ENCODE measurements at places on chromosomes 2 and 18.

- DNase-seq, result peak; percentile 4
Measured at GRCh38 chr2:35035883-35036282, 1319.7 kb upstream of the CRIM1 start.

DNA sequence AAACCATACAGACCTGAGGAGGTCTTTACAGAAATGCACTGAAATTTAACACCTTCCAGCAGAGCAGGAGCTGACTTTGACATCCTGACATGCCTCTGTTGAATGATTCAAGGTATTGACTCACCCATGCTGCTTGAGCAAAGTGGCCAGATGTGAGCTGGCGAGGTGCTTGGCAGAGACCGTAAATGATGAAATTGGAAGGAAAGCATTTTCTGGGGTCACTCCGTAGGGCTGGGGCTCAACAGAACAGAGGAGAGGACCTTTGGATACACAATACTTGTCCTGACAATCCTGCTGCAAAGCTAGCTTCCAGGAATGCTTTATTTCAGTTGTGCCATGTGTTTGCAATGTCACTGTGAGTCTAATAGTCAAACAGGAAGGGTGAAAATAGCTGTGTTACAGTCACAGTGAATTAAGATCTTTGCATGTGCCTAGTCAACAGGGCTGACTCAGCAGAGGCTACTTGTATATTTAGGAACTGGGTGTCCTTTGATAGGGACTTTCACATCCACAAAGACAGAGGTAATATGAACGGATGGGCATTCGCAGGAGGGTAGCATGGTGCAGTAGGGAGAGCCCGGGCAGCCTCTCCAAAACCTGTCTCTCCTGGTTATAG is 31.6 kb upstream of the NCK2 start:
- DNase-seq, result no peak

GRCh38 chr2:11154016-11154922 is 998 bp upstream of the SLC66A3 start:
- DNase-seq, result no peak

DNA sequence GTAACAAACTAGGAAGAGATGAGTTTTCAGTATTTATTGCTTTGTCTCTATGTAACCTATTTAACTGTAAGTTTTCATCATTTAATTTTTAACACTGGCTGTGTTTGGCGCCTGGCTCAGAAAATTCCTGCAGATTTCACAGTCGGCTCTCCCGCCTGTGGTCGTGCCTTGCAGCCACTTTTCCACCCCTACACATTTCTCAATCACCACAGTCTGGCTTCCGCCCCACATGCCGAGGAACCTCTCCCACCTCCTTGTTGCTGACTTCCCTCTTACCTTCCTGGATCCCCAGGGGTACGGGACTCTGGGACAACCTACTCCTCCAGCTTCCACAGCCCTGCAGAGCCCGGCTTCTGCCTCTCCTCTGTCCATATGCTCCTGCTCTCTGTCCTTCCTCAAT is 41.6 kb upstream of the MGAT4A start:
- DNase-seq, result no peak

DNA sequence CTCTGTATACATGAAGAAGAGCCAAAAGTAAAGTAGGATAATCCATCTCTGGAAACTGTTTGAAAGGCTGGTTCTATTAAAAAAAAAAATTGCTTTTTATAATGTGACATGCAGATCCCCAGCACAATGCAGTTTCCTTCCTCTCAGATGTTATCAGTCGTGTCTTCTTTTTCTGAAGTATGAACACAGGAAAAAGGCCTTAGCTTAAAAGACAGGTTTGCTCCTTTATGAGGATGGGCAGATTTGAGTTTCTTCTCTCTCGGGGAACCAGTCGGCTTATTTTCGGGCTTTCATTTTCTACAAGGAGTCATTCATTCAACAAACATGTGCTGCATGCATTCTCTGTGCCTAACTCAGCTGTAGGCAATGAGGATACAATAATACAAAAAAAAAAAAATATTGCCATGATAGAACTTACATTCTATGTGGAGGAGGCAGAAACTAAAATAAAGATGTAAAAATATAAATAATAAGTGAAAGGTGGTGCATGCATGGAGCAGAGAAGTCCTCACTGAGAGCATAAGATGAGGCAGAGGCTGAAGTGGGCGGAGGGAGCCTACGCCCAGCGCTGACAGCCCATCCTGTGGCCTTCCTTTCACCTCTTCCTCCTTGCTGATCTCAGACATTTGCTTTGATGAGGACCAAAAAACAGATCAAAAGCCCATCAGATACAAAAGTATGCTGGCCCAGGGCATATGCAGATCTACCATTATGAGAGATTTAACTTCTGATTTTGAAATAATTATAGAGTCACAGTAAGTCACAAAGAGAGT is at the start of gene CD226:
Gene CD226 (minus strand): TSS at position 513 of the 773 bp plus-strand sequence. CDS start 467 bp downstream, at position 46.
- DNase-seq, result peak; percentile 56

DNA sequence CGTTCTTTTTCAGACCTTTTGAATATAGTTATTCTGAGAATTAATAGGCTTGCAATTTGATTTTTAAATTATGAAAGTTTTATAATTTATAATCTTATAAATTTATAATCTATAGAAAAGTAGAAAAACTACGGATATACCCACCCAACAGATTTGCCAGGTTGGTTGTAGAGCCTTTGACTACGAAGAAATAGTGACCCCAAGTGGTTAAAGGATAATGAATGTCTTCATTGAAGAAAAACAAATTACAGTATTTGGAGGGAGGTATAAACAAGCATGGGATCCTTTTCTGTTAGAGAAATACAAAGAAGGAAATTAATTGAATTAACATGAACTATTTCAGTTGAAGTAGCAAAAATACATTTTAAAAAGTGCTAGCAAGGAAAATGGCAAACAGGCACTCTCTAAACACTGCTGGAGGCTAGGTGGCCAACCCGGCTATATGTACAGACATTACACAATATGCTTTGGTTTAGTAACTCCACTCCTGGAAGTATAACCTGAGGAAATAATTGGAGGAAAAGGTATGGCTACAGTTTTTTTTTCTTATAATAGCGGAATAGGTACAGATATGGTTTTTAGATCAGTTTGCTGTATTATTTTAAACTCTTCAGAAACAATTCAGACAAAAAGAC is 110.9 kb downstream of the MIB1 start:
- peak; percentile 56 for DNase-seq

GRCh38 chr2:176105078-176105729 is 1.9 kb upstream of the HOXD11 start:
- no peak for DNase-seq

DNA sequence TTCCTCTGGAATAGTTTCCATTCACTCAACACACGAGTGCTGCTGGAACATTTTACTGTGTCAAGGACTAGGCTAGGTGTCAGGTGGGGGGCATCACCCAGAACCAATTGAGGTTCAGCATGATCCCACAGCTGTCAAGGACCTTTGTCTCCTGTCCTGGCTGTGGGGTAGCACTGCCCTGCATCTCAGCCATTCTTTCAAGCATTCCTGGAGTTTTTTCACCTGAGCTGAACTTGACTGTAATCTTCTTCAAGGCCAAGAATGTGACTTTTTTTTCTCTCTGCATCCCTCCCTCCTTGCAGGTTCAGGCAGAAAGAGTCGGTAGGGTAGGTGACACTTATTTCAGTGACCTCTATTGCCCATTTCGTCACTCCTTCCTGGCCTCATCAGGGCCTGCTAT is 3.5 kb downstream of the MAPK4 start:
- no peak for DNase-seq

DNA sequence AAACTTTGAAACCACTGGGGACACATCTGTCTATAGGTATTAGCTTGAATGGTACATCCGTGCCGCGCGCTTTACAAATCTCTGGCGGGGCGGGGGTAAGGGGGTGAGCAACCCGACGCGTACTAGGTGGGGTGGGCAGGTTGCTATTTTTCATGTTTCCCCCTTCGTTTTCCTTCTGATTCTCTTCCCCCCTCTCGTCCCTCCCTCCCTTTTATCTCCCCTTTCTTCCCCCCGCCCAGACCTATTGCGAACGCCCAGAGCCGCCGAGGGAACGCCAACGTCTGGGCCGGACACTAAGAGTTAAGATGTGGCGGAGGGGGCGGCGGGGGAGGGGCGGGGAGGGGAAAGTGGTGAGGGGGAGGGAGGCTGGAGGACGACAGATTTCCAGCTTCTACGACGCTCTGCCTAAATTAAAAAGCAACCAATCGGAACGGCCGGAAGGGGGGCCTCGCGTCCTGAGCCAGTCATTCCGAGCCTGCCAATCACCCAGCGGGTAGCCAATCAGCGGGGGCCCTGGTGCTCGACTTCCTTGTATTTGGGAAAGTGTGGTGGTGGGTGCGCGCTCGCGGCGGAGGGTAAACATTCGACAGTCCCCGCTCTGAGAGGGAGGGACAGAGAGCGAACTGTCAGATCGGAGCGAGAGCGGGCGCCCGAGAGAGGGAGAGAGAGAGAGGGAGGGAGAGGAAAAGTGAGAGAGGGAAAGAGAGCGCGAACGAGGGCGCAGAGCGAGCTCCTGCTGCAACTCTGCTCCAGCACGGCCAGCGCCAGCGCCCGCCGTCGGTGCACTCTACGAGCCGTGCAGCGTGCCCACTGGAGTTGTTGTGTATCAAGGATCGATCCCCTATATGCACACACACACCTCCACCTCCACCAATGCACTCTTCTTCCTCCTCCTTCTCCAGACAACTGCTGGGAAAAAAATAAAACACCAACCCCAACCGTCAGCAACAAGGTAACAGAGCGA is at the start of gene POU3F3:
Gene POU3F3 (plus strand): TSS at position 582 of the 964 bp plus-strand sequence. CDS start 1,396 bp downstream, outside the sequence.
- DNase-seq, result peak; percentile 83

GRCh38 chr2:182020286-182021070 is 34.8 kb downstream of the PPP1R1C start:
- DNase-seq, result no peak

DNA sequence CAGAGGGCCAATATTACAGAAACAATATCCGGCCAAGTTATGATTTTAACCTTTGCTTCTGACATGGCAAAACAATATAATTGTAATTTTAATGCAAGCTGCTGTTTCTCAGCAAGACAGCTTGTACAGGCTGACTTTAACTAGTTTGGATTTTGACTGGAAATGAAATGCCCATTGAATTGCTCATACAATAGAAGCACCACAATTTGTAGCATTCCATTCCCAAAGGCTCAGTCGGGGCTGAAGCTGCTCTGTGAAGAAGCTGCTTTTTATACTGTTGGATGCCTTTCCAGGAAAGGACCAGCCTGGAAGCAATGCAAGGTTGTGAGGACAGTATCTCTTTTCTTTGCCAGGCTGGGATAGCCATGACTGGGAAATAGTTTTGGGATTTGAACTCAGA is 677.0 kb upstream of the FANCL start:
- DNase-seq, result no peak

GRCh38 chr2:2561346-2562095 is 230.4 kb upstream of the MYT1L start:
- no peak for DNase-seq

- peak; percentile 63 for DNase-seq
Measured at GRCh38 chr2:11775384-11775783, 29.0 kb downstream of the LPIN1 start.

- DNase-seq, result no peak
Measured at GRCh38 chr2:239190361-239190760, 210.5 kb downstream of the HDAC4 start.

GRCh38 chr18:35303610-35304009 is 13.6 kb upstream of the ZSCAN30 start:
- no peak for DNase-seq

Measured in hematopoietic multipotent progenitor cell treated with erythropoietin and hydrocortisone succinate and interleukin-3 and kit ligand, for 4 days (in vitro differentiated cells).